Vagina (tissue), 2 donors: ENCODE measurements at places on chromosomes 6 and 20.

- no peak for DNase-seq
Measured at GRCh38 chr6:37612475-37612874, 85.2 kb downstream of the MDGA1 start.

GRCh38 chr20:17795501-17796071, 95.8 kb downstream of the BANF2 start:
- no peak for DNase-seq

DNA sequence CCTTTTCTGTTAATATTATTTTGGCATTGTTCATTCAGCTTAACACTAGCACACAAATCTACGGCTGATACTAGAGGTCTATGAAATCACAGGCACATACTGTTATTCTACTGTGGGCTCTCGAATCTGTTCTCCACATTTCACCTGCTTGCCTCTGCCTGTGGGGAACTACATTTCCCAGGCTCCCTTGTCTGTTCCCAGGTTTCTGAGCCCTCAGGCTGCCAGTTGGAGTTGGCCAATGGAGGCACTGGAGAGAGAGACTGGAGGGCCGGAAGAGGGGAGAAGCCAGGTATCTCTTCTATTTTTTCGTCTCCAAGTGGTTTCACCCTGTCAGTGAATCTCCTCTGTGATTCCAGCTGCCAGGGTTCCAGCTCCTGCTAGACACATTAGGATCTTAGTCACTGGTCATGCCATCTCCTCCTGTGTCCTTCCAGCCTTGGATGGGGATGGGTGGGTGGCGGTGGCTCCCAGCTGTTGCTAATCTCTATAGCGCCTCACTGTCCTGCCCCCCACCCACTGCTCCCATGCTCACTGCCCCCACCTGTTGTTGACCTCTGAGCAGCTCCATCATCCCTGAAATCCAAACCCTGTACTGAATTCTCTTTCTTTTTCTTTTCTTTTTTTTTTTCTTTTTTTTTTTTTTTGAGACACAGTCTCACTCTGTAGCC, 188.2 kb downstream of the LRFN2 start:
- DNase-seq = no peak

GRCh38 chr6:42530296-42530695, 33.5 kb upstream of the UBR2 start:
- DNase-seq = no peak
